ENCODE measurements at places on chromosomes 5 and 9.

GRCh38 chr5:149041242-149041641 is 21.6 kb downstream of the SH3TC2 start:
- no peak for DNase-seq

GRCh38 chr5:78699552-78700153 is 51.1 kb upstream of the LHFPL2 start:
- DNase-seq: no peak

GRCh38 chr5:123113136-123113535 is 24.1 kb downstream of the PRDM6 start:
- DNase-seq: no peak

GRCh38 chr9:127979333-127980059 is 1.3 kb downstream of the EEIG1 start:
- no peak for DNase-seq

All from T-helper 2 cell treated with Interferon-gamma antibody and Interleukin-4, amounts not matched to agents 5 μg/mL and 100 μg/mL, for 36 hours (primary cell).